ENCODE measurements at places on chromosomes 13 and 19.

DNA sequence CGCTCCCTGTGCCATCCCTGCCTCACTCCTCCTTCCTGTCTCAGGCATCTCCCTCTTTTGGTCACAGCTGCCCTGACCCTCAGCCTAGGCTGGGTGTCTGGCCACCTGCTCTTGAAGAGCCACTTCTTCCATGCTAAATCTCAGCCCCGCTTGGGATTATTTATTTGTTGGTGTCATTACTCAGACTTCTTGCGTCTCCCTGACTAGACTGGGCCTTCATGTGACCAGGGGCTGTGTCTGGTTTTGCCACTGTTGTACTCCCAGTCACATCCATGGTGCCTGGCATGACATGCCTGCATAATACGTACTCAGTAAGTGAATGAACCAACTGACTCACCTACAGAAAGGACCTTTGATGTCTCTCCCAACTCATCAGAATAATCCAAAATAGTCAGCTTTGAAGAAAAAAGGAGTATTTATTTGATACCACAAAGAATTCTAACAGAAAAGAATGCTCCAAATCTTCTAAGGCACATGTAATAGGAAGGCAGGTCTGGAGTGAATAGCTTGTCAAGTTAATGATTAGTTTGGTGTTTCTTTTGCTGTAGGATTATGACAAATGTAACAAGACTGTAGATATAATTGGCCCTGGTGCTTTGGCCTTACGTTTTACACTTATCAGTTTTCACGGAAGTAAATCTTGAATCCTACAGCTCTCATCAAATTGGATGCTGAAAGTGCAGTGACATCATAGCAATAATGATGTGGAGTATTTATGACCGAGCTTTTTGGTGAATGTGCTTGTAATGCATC lies 84.0 kb downstream of the ALOX5AP start:
- DNase-seq = no peak

DNA sequence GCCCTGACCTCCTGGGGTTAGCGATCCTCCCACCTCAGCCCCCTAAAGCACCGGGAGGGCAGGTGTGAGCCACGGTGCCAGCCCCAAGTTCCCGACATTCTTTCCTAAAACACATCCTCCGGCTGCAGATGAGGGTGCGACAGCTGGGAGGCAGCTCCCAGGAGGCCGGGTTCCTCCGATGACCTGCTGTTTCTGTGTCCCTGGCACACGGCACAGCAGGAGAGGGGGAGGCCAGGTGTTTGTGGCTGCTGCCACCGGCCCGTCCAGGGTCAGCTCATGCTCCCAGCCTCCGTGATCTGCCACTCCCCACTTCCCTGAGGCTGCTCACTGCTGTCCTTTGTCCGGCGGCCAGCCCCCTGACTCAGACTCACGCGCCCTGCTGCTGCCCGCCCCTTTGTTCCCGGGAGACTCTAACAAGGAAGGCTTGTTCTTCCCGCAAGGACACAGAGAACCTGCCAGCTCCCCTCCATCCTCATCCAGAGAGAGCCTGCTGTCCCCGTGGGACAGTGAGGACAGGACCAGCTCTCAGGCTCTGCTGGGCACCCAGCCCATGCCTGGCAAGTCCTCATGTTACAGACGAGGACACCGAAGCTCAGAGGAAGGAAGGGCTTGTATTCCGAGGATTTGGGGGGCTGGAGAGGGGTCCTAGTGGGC lies 10.6 kb upstream of the MADCAM1 start:
- DNase-seq = no peak

DNA sequence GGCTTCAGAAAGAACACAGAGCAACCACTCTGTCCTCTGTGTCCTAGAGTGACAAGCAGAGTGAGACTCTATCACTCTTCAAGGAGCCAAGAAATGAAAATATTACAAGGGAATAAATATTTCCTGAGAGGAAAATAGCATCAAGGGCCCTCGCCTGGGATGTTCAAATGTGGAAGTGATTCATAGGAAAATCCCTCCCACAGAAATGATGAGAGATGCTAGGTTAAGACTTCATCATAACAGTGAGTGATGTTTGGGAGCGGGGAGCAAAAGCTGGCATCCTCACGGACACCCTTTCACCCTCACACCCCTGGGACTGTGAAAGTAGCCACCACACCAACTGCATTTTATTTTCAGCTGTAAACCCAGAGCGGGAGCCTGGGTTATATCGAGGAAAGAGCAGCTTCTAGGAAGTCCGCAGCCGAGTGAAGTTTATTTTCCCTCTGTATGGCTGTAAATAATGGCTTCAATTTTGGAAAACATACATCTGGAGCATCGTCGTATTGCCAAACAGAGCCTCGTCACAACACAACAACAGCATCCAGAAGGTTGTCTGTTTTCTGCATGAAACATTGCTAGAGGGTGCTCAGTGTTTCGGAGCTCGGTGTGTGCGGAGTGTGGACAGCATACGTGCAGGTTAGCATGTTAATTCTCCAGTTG lies 54.8 kb downstream of the DLEU7 start:
- DNase-seq = no peak

- no peak for DNase-seq
Observed at GRCh38 chr13:32659736-32660135, 73.5 kb downstream of the PDS5B start.
